H4 (cell line): ENCODE measurements at places on chromosomes 1 and 21. TPM values are rescaled to one million over a fixed set of nuclear protein-coding genes. Genes with fewer than 3 reads are reported as not detected.

Gene ZNF683
- total RNA-seq, result not detected in 2 replicates

DNA sequence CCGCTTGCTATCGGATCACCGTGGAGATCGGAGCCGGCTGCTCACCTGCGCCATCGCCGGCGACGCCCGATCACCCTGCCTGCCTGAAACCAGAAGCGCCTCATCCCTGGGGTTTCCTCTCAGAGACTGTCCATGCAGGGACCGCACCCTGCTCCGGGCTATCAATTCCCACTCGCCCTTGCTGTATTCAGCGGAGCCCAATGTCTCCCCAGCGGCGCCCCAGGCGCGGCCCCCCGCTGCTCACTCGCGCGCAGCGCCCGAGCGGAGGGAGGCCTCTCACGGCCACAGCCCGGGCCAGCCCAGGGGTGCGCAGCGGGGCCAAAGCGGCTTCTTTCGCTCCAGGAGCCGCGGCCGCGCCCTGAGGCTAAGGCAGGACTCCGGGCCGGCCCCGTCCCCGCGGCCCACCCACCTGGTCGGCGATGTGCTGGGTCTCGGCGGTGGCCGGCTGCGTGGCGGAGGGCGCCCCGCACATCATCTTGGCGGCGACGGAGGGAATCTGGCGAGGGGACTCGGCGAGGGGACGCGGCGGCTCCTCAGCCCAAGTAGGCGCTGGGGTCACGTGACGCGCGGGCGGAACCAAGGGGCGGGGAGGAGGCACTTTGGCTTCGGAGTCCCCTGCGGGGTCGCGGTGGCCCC is at the start of gene CSTB:
CSTB (minus strand) TSS at position 514 of the 636 bp plus-strand sequence; CDS start at position 475, 39 bp downstream.
- peak; percentile 70 for DNase-seq

GRCh38 chr1:28516518-28516956 is 10.7 kb downstream of the RCC1 start:
- DNase-seq, result no peak

DNA sequence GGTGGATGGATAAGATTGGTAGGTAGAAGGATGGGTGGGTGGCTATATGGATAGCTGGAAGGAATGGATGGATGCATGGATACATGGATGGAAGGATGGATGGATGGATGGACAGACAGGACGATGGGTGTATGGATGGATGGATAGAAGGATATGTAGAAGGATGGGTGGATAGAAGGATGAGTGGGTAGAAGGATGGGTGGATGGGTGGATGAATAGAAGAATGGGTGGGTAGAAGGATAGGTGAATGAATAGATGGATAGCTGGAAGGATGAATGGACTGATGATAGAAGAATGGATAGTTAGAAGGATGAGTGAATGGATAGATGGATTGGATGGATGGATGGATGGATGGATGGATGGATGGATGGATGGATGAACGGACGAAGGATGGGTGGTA is 5.0 kb downstream of the MASP2 start:
- DNase-seq, result no peak

DNA sequence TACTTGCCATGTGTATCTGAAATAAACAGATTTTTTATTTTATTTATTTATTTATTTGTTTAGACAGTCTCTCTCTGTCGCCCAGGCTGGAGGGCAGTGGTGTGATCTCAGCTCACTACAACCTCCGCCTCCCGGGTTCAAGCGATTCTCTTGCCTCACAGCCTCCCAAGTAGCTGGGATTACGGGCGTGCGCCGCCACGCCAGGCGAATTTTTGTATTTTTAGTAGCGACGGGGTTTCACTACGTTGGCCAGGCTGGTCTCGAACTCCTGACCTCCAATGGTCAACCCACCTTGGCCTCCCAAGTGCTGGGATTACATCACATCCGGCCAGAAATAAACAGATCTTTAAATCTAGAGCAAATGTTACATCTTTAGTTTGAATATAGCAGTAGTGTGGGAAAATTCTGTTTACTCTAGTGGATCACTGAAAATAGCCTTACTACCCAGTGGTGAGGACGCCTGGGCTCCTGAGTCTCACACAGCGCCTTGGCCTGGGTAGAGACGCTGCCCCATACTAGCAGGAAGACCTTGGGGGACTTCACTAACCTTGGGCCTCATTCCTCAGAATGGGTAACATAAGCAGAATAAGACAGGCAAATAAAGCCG is 709 bp downstream of the GART start:
- DNase-seq, result peak; percentile 48

- peak; percentile 31 for DNase-seq
Measured at GRCh38 chr1:215114154-215114933, 31.8 kb downstream of the KCNK2 start.
